ENCODE measurements at places on chromosomes 1 and 21.
A peak's percentile ranks its signal among the peaks of the same experiment; 100 is the strongest.

DNA sequence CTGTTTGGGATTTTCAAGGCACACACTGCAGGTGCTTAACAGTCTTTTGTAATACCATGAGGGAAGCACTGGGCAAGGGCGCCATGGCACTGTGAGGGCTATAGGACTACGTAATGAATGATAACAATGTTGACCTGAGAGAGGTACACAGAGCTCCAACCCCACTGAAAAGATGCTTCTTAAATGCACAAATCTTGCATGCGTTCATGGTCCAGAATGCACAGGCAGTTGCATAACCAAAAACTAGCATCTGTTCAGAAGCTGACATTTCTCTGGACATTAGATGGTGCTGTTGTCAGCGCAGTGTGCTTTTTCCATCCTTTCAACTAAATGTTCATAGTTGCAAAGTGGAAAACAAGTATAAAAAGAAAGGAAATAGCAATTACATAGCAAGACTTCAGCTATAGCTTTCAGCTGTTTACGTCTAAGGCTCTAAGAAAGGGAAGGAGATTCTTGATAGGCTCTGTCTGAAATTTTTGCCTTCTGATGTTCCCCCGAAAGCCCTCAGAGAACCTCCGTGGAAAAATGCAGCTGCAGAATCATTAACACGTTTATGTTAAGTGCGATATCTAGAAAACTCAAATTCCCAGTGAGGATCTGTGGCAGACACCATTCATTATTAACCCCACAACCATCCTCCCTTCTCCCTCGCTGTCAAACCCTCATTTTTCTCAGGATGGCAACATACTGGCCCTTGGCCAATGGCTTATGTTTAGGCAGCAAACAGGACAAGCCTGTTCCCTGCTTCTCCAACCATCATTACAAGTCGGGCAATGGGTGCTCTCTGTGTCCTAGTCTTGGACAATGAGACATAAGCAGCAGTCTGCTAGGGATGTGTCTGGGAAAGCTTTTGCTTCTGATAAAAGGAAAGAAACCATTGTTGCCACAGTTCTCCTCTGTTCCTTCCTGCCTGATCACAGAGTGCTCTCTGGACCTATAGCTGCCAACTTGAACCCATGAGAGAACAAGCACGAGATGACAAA is 8.2 kb upstream of the TARBP1 start:
- H3K27me3 ChIP-seq, result peaks cover 13% of the 10 kb centered on the region
- peaks cover 44% of the 10 kb centered on the region for H3K4me1 ChIP-seq
- H3K4me3 ChIP-seq, result peak overlapping the region; percentile 62

GRCh38 chr1:6899621-6900020 is 114.4 kb downstream of the CAMTA1 start:
- peaks cover 2% of the 10 kb centered on the region for H3K36me3 ChIP-seq
- peaks cover 3% of the 10 kb centered on the region for H3K4me1 ChIP-seq
- H3K27ac ChIP-seq, result no peak overlapping the region
- no peak overlapping the region for H3K4me3 ChIP-seq
- no peaks in the 10 kb centered on the region for H3K27me3 ChIP-seq

GRCh38 chr1:17112496-17113236 is 6.6 kb downstream of the PADI2 start:
- no peak for DNase-seq
- no peaks in the 10 kb centered on the region for H3K36me3 ChIP-seq
- H3K27me3 ChIP-seq, result peaks cover 29% of the 10 kb centered on the region
- H3K27ac ChIP-seq, result no peak overlapping the region

GRCh38 chr1:47189844-47190508 is at the start of gene PDZK1IP1:
PDZK1IP1 (minus strand) TSS chr1:47190036; CDS start chr1:47189932, 104 bp downstream.
- no peaks in the 10 kb centered on the region for H3K36me3 ChIP-seq
- H3K4me1 ChIP-seq, result no peaks in the 10 kb centered on the region
- no peak within 1 kb of the TSS for H3K4me3 ChIP-seq
- peaks cover 22% of the 10 kb centered on the region for H3K27me3 ChIP-seq
- H3K27ac ChIP-seq, result no peak within 1 kb of the TSS
- peak; percentile 19 for DNase-seq

GRCh38 chr1:41314376-41315145 is 46.7 kb upstream of the FOXO6 start:
- H3K4me1 ChIP-seq, result no peaks in the 10 kb centered on the region
- no peaks in the 10 kb centered on the region for H3K27me3 ChIP-seq
- no peak overlapping the region for H3K27ac ChIP-seq
- H3K4me3 ChIP-seq, result no peak overlapping the region

GRCh38 chr1:230763927-230764591 is 16.9 kb downstream of the CAPN9 start:
- H3K27ac ChIP-seq, result no peak overlapping the region
- H3K4me3 ChIP-seq, result no peak overlapping the region
- H3K27me3 ChIP-seq, result peaks cover 9% of the 10 kb centered on the region

GRCh38 chr1:1927751-1928150 is 8.7 kb upstream of the TMEM52 start:
- H3K4me1 ChIP-seq, result no peaks in the 10 kb centered on the region
- no peak overlapping the region for H3K4me3 ChIP-seq
- no peaks in the 10 kb centered on the region for H3K36me3 ChIP-seq

- H3K36me3 ChIP-seq, result no peaks in the 10 kb centered on the region
- H3K4me3 ChIP-seq, result no peak overlapping the region
- no peak overlapping the region for H3K27ac ChIP-seq
- no peaks in the 10 kb centered on the region for H3K27me3 ChIP-seq
Measured at GRCh38 chr1:218665221-218665620, 320.1 kb downstream of the TGFB2 start.

GRCh38 chr1:200588698-200589097 is 31.9 kb downstream of the KIF14 start:
- peaks cover 6% of the 10 kb centered on the region for H3K36me3 ChIP-seq
- DNase-seq, result no peak
- no peak overlapping the region for H3K27ac ChIP-seq
- no peak overlapping the region for H3K4me3 ChIP-seq

DNA sequence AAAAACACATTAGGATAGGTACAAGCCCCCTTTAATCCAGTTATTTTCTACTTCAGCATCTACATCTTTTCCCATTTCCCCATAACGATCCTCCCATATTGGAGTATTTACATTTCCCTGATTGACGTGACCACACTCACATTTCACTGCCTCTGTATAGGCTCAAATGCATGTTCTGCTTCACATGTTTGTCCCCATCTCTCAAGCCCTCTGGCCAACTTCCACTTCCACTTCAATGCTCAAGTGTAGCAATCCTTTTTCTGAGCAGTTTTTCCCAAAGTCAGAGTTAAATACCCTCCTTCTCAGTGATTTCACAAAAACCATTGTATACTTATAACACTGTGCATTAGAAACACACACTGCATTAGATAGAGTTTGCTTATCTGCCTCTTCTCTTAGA is 61.8 kb upstream of the TTLL7 start:
- peaks cover 24% of the 10 kb centered on the region for H3K27me3 ChIP-seq
- no peaks in the 10 kb centered on the region for H3K4me1 ChIP-seq
- H3K36me3 ChIP-seq, result no peaks in the 10 kb centered on the region
- no peak overlapping the region for H3K4me3 ChIP-seq
- no peak overlapping the region for H3K27ac ChIP-seq

- DNase-seq, result no peak
- no peaks in the 10 kb centered on the region for H3K27me3 ChIP-seq
- H3K27ac ChIP-seq, result no peak overlapping the region
- H3K4me1 ChIP-seq, result peaks cover 1% of the 10 kb centered on the region
- H3K36me3 ChIP-seq, result no peaks in the 10 kb centered on the region
Measured at GRCh38 chr1:174032671-174033222, 10.6 kb upstream of the RC3H1 start.

DNA sequence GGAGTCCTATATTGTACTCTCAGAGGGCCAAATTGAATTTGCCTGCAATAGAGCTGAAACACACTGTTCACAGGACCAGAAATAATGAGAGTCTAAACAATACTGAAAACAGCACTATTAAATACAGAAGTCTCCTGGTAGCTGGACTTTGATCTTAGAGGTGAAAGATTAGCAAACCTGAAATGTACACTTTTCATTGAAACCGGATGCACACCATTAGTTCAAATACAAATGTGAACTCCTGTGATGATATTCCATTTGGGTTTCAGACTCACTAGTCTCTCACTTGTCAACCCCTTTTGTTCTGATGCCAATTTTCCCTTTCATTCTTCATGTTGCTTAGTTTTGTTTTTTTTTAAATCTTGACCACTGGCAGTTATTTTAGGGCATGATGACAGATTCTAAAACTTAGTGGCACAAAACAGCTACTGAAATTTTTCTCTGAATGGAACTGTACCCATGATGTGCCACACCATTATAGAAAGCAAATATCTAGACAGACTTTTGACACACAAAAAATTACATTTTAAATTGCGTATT is 5.9 kb upstream of the TNFSF4 start:
- no peaks in the 10 kb centered on the region for H3K36me3 ChIP-seq
- no peak for DNase-seq
- no peak overlapping the region for H3K27ac ChIP-seq
- peaks cover 12% of the 10 kb centered on the region for H3K27me3 ChIP-seq
- peaks cover 24% of the 10 kb centered on the region for H3K4me1 ChIP-seq
- H3K4me3 ChIP-seq, result no peak overlapping the region

- peaks cover 2% of the 10 kb centered on the region for H3K4me1 ChIP-seq
- no peak for DNase-seq
- no peaks in the 10 kb centered on the region for H3K27me3 ChIP-seq
- H3K4me3 ChIP-seq, result no peak overlapping the region
- peaks cover 14% of the 10 kb centered on the region for H3K36me3 ChIP-seq
- no peak overlapping the region for H3K27ac ChIP-seq
Measured at GRCh38 chr1:246309247-246309884, 197.7 kb downstream of the SMYD3 start.

DNA sequence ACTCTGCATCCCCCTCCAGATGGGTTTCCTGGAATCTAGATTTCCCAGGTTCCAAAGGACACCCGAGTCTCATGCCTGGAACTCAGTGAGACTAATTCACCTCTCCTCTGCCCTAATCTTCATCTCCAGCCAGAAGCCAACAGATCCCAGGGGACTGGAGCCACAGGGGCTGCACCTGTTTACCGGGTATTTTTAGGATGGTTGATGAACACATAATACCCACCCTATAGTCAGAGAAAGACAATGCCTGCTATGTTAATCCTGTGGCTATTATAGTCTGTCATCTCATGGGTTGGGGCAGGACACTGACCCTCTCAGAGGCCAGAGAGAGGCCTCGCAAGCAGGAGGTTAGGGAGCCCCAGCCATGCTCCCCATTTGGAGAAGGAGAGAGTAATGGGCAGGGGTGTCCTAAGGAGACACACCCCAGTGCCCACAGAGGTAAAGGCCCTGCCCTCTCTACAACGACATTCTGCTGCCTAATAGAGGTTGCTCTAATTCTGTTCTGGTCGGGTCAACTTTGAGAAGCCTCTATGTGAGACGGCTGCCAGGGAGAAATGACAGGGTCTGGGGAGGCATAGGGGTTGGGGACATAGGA is 1.0 kb upstream of the TNNI1 start:
- H3K36me3 ChIP-seq, result no peaks in the 10 kb centered on the region
- DNase-seq, result no peak
- H3K4me1 ChIP-seq, result peaks cover 4% of the 10 kb centered on the region
- H3K27me3 ChIP-seq, result peaks cover 5% of the 10 kb centered on the region

DNA sequence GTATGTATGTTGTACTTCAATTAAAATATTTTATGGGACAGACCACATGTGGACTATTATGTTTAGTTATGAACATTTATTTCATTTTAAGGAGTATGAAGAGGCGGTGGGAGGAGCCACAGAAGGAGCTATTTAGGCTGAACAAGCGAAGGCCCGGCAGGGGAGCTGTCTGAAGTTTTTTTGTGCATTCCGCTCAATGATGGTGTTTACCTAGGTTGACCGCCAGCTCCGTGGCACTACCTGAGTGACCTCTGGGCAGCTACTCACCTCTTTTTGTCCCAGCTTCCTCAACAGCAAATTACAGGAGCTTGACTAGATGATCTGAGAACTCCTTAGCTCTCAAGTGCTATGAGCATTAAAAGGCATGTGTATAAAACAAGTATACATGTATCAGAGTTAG is 32.7 kb upstream of the C1orf198 start:
- DNase-seq, result no peak
- H3K4me3 ChIP-seq, result no peak overlapping the region
- peaks cover 30% of the 10 kb centered on the region for H3K36me3 ChIP-seq

DNA sequence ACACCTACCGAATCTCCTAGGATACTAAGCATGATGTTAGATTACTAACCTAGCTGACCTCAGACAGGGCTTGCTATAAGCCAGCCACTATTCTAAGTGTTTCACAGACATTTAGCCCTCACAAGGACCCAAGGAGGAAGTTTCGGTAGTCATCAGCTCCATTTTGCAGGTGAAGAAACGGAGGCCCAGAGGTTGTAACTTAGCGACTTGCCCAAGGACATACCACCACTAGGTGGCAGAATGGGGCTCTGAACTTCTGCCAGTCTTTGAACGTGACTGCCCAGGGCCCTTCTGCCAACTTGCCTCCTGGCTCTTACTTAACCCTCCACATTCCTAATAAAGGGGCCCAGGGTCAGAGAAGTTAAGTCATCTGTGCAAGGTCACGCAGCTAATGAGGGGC is 283.5 kb downstream of the C1orf94 start:
- no peak overlapping the region for H3K27ac ChIP-seq
- H3K4me3 ChIP-seq, result no peak overlapping the region
- H3K4me1 ChIP-seq, result no peaks in the 10 kb centered on the region
- peak; percentile 37 for DNase-seq
- H3K36me3 ChIP-seq, result no peaks in the 10 kb centered on the region
- peaks cover 28% of the 10 kb centered on the region for H3K27me3 ChIP-seq

- no peaks in the 10 kb centered on the region for H3K27me3 ChIP-seq
- H3K36me3 ChIP-seq, result no peaks in the 10 kb centered on the region
- H3K4me3 ChIP-seq, result peak overlapping the region; percentile 53
- DNase-seq, result no peak
- peak overlapping the region; percentile 79 for H3K27ac ChIP-seq
Measured at GRCh38 chr1:2127187-2128145, 67.1 kb downstream of the FAAP20 start.

GRCh38 chr1:93519199-93519829 is 71.4 kb downstream of the FNBP1L start:
- H3K27ac ChIP-seq, result no peak overlapping the region
- H3K4me1 ChIP-seq, result no peaks in the 10 kb centered on the region
- H3K27me3 ChIP-seq, result no peaks in the 10 kb centered on the region
- no peak overlapping the region for H3K4me3 ChIP-seq
- no peaks in the 10 kb centered on the region for H3K36me3 ChIP-seq

- no peak for DNase-seq
- H3K27ac ChIP-seq, result no peak overlapping the region
- no peaks in the 10 kb centered on the region for H3K4me1 ChIP-seq
- H3K4me3 ChIP-seq, result no peak overlapping the region
Measured at GRCh38 chr1:38941093-38941492, 537 bp downstream of the RHBDL2 start.

GRCh38 chr1:235947989-235948388 is 81.3 kb upstream of the LYST start:
- no peaks in the 10 kb centered on the region for H3K27me3 ChIP-seq
- H3K36me3 ChIP-seq, result no peaks in the 10 kb centered on the region
- H3K4me1 ChIP-seq, result peaks cover 16% of the 10 kb centered on the region
- no peak overlapping the region for H3K27ac ChIP-seq

GRCh38 chr1:244054924-244055263 is 3.8 kb downstream of the ZBTB18 start:
- no peak overlapping the region for H3K27ac ChIP-seq
- H3K4me1 ChIP-seq, result peaks cover 22% of the 10 kb centered on the region
- H3K27me3 ChIP-seq, result no peaks in the 10 kb centered on the region
- peaks cover 16% of the 10 kb centered on the region for H3K36me3 ChIP-seq
- H3K4me3 ChIP-seq, result no peak overlapping the region

- H3K27ac ChIP-seq, result no peak overlapping the region
Measured at GRCh38 chr21:35748678-35749314, 311.5 kb downstream of the SETD4 start.

GRCh38 chr1:71835442-71835813 is 446.9 kb downstream of the NEGR1 start:
- no peaks in the 10 kb centered on the region for H3K27me3 ChIP-seq
- no peak overlapping the region for H3K4me3 ChIP-seq
